ENCODE measurements at places on chromosomes 2 and 18.
A peak's percentile ranks its signal among the peaks of the same experiment; 100 is the strongest.

GRCh38 chr2:37190290-37190689, 1.8 kb upstream of the SULT6B1 start:
- no peak for DNase-seq

- no peak for DNase-seq
These were observed 963 bp upstream of the MRPL44 start for GRCh38 chr2:223956300-223956699.

GRCh38 chr2:153606623-153607022, 128.1 kb upstream of the RPRM start:
- no peak for DNase-seq

GRCh38 chr2:17030047-17030446, 364.4 kb upstream of the CYRIA start:
- DNase-seq: no peak

DNA sequence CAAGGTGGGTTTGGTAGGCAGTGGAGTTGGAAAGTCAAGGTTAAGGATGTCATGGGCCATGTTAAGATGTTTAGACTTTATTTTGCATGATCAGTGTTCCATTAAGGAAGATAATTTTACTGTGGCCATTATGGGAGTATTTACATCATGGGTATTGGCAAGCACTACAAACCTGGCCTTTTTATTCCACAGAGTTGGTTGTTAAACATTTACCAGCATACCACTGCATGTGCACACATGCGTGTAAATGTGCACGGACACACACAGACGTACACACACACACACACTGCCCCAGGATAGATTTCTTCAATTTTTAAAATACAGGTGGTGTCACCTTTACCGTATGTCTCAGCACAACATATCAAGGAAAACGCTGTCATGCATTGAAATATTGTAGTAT, 51.4 kb upstream of the ITGA6 start:
- no peak for DNase-seq

GRCh38 chr2:58921676-58922075, 680.6 kb upstream of the FANCL start:
- no peak for DNase-seq

GRCh38 chr2:63842149-63843061, 709 bp downstream of the UGP2 start:
- DNase-seq: peak; percentile 82

DNA sequence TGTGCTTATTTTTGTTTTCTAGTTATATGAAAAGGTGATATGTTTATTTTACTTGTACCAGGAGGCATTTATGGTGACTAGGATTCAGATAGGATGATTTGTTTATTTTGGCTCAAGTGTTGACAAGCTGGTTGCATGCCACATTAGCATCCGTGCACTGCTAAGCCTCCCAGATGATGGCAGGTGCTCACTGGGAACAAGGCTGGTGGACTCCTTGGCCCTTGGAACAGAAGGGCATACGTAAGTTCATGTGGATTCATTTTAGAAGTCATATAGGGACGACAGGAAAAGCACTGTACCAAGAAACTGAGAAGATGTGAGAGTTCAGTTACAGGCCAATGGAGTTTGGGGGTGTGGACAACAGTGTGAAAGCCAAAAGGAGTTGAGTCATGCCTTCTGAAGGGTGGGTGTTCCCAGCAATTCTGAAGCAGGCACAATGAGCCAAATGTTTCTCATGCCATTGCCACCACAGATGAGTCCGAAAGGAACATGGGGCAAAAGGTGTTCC, 166.2 kb downstream of the PHLPP1 start:
- peak; percentile 97 for DNase-seq

- DNase-seq: no peak
These were observed 96.0 kb downstream of the TNS1 start for GRCh38 chr2:217906798-217907197.

- peak; percentile 85 for DNase-seq
These were observed 4.9 kb downstream of the TM4SF20 start for GRCh38 chr2:227374158-227374557.

DNA sequence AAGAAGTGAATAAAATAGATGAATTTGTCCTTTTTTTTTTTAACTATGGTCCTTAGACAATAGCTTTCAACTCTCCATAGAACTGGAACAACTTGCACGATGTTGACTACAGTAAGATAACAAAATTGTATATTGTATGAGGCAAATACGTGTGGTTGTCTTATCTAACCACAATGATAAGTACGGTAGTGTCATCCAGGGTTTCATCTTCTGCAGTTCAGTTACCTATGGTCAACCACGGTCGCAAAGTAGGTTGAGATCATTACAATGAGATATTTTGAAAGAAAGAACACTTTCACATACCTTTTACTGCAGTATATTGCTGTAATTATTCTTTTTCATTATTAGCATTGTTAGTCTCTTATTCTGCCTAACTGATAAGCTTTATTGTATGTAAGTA, 295.2 kb downstream of the PARD3B start:
- DNase-seq: no peak

GRCh38 chr18:7562491-7562890, 4.6 kb upstream of the PTPRM start:
- DNase-seq: no peak

DNA sequence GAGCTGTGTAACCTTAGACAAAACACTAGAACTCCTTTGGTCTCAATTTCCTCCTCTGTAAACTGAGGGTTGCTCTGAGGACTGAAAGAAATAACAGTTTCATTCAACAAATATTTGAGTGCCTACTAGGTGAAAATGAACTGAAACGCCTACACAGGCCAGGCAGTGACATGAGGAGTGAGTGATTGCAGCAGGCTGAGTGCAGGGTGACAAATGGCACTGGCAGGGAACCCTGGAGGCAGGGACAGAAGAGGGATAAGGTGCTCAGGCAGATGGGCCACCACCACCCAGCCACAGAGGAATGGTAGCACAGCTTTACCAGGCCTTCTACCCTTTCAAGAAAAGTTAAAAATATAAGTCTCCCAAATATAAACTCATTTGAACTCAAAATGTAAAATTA, 11.5 kb upstream of the RNU4ATAC start:
- no peak for DNase-seq

GRCh38 chr2:29663268-29663667, 258.1 kb downstream of the ALK start:
- peak; percentile 47 for DNase-seq

GRCh38 chr2:150142561-150142960, 344.9 kb downstream of the RND3 start:
- DNase-seq: peak; percentile 93

DNA sequence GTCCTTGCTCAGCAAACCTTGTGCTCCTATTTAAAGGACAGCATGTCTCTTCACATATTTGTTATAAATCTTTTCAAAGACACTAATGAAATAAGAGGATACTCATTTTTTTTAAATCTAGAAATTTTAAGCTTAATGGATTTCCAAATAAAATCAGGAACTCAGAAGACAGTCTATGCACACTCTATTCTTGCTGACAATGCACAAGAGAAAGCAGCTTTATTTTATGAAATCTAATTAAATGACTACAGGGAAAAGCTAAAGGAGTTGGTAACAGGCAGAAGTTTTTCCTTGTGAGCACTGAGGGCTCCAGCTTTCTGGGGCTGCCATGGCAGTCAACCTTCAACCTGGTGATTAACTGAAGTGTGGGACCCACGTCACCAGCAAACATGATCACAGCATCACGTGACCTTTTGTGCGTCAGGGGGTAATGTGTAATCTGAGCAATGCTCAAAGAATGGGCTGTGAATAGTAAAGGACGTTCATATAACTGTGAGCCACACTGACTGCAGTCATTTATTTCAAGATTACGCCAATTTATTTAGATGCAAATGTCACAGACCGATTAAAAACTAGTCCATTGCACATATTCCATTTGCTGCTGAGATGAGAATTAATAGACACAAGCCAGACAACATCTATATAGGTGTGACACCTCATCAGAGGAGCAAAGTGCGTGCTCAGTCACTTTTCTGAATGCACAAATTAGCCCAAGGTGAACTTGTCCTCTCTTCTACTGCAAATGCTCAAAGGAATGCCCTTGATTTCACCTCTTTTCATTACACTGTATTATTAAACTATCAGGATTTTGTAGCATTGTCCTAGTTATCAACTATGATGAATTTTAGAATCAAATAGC, 11.6 kb upstream of the DNER start:
- DNase-seq: peak; percentile 65

GRCh38 chr2:11777066-11777782, 30.8 kb downstream of the LPIN1 start:
- no peak for DNase-seq

DNA sequence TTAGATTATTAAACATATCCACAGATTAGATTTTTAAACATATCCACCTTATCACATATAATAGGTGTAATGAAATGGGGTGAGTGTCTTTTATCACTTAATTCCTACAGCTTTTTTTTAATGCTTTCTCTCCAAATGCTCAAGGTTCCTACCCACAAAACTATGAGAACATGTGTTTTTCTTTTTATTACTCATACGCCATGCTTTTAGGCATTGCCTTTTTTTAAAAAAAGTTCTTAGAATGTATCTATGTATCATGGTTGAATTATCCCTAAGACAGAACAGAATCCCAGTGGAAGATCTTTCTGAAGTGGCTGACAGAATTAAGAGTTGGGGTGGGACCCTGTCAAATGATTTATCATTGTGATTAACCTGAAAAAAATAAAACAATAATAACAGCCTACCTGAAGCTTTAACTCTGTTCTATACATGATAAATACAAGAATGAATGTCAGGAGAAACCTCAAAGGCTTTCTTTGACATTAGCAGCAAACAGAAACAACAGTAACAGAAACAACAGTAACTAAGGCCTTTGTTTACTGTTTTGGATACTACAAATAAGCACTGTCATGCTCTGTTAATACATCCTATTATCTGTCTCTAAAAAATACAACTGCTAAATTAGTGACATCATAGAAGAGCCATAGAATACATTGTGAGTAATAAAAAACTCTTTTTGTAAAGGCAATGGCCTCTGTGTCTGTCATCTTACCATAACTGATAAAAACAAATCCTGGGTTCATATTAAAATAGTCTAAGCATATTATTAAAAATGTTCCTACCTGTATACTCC, 4.1 kb upstream of the ZNF397 start:
- DNase-seq: peak; percentile 35

GRCh38 chr2:178859730-178860129, 52.5 kb upstream of the TTN start:
- DNase-seq: no peak

- peak; percentile 90 for DNase-seq
These were observed at the start of gene BAZ2B for GRCh38 chr2:159616286-159616701. TSS of gene BAZ2B (minus strand) at chr2:159616548. CDS start at chr2:159478719, 137,829 bp downstream.

GRCh38 chr2:23622466-23622865, 237.5 kb downstream of the KLHL29 start:
- no peak for DNase-seq

GRCh38 chr2:95166065-95166763, 605 bp downstream of the ZNF2 start:
- DNase-seq: no peak

GRCh38 chr2:85783796-85784195, 30.0 kb downstream of the ATOH8 start:
- DNase-seq: no peak

Data from cardiac fibroblast (primary cell).